ENCODE measurements at places on chromosomes 3 and 15.

- no peak for DNase-seq
Observed at GRCh38 chr15:47427463-47427862, 289.8 kb upstream of the SEMA6D start.

GRCh38 chr3:3992312-3992874 is 193.2 kb downstream of the LRRN1 start:
- no peak for DNase-seq

DNA sequence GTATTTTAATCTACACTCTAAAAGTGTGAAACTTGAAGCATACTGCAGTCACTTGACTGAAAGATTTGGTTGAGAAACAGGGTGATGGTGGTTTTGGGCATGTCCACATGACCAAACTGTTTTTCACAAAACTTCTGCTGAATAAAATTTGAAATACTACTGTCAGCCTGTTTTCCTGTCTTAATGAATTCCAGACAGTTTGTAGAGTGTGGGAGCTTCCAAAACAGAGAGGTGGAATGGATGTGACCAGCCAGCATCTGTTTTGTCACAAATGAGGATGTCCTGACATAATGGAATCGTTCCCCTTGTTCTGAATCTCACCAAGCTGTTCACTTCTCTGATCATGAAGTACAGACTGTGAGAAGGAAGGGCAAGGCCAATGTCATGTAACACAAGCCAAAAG is 11.8 kb downstream of the MITF start:
- no peak for DNase-seq

DNA sequence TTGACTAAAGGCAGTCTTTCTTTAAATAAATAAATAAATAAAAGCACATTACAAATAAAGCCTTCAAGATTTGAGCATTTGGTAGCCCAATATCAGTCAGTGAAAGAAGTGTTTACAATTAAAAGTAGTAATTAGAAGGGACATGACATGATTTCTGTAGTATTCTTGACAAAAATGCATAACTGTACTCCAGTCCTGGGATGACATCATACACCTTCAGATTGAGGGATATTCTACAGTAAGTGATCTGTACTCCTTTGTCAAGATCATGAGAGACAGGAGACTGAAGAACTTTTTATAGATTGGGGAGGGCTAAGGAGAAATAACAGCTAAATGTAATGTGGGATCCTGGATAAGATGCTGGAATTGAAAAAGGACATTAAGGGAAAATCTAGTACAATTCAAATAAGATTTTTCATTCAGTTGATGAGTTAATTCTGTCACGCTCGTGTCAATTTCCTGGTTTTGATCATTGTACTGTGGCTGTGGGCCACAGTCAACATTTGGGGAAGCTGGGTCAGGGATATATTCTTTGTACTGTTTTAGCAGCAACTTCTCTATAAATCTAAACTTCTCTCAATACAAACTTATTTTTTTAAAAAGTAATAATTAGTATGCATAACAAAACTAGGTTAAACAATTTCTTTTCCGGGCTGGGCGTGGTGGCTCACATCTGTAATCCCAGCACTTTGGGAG is 314.8 kb downstream of the PTPRG start:
- DNase-seq: no peak

GRCh38 chr3:124291008-124291407 is 299.1 kb upstream of the ROPN1 start:
- no peak for DNase-seq

- DNase-seq: no peak
Observed at GRCh38 chr3:55617385-55617784, 130.3 kb upstream of the WNT5A start.

DNA sequence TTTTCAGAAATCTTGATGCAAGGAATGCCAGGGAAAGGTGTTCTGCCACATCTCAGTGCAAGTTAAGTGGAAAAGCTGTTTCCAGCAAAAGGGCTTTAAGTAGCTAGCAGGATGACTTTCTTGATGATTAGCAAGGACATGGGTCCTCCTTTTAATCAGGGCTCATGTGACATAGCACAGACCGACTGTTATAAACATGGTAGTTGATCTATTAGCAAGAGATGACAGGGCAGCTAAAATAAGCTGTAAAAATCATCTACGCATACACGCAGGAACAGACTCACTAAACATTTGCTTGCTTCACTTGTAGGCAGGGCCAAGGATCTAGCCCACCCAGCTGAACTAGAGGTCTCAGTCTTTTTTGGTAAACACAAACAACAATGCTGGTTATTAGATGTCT is 69.0 kb downstream of the GOLIM4 start:
- DNase-seq: no peak

DNA sequence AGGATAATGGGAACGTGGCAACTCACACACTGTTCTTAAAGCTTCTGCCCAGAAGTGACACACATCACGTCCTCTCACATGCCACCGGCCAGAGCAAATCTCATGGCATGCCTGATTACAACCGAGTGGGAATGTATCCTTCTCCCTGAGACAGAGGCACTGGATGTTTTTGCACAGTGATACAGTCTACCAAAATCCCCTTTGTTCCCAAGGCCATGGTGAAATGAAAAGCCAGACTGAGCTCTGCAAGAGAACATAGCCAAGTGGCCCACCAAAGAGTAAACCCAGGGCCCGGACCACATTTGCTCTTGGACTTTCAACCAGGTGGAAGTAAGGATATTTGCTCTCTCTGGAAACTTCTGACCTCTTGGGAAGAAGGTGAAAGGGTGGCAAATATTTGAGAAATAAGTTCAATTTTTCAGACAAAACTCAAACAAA is 186.2 kb upstream of the STT3B start:
- DNase-seq: no peak

DNA sequence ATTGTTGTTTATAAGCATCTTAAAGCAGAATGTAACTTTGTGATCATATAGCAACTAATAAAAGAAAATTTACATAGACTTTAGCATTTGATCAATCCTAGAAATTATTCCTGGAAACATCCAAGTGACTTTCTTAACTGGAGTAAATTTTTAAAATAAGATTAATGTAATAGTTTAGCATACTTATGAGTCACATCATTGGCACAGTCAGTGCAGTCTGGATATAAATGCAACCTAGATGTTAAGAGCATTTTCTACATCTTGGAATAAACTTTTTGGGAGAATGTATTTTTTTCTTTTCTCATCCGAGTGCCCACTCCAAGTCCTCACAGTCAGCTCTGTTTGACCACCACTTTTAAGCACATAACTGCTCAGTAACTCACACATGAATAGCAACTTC is 324.6 kb upstream of the PLSCR5 start:
- no peak for DNase-seq

DNA sequence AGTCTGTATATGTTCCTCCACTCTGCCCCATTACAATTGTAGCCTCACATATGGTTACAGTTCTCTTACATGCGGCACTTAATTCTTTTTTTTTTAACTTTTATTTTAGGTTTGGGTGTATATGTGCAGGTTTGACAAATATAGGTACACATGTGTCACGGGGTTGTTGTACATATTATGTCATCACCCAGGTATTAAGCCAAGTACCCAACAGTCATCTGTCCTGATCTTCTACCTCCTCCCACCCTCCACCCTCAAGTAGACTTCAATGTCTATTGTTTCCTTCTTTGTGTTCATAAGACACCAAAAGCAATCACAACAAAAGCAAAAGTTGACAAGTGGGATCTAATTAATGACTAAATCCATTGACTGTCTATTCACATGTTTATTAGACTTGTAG is 144.6 kb upstream of the TP63 start:
- DNase-seq: no peak

DNA sequence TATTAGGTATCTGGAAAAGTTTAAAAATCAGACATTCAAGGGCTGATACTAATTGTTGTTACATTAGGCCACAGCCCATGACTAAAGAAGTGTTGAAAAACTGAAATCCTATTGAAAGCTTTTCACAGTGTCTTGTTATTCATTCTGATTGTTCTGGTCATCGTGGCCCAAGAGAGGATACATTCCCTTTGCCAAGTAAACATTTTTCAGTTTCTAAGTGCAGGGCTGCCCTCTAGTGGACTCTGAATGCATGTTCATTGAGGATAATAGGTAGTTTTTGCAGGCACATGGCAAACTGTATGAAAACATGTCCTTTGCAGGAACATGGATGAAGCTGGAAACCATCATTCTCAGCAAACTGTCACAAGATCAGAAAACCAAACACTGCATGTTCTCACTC is 181.1 kb downstream of the MYRIP start:
- no peak for DNase-seq

DNA sequence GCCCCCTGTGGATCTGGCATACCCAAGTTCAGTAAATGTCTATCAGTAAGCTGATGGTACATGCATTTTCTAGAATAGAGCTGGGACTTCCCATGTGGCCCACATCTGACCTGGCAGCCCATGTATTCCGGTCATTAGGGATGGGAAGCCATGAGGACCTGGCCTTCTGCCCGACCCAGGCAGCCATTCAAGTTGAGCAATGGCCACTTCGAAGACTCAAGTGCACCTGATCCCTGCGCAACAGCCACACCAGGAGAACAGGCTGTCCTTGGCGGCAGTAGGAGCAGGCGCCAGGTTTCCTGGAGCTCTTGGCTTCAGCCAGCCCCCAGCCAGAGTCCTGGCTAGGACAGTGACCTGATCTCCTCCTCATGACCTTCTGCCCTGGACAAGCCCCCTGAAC is 14.6 kb downstream of the HEMK1 start:
- no peak for DNase-seq

- no peak for DNase-seq
Observed at GRCh38 chr15:91981821-91982800, 128.6 kb downstream of the SLCO3A1 start.

- no peak for DNase-seq
Observed at GRCh38 chr3:181839039-181839915, 127.6 kb downstream of the SOX2 start.

GRCh38 chr3:107620534-107620933 is 97.8 kb downstream of the BBX start:
- DNase-seq: no peak

DNA sequence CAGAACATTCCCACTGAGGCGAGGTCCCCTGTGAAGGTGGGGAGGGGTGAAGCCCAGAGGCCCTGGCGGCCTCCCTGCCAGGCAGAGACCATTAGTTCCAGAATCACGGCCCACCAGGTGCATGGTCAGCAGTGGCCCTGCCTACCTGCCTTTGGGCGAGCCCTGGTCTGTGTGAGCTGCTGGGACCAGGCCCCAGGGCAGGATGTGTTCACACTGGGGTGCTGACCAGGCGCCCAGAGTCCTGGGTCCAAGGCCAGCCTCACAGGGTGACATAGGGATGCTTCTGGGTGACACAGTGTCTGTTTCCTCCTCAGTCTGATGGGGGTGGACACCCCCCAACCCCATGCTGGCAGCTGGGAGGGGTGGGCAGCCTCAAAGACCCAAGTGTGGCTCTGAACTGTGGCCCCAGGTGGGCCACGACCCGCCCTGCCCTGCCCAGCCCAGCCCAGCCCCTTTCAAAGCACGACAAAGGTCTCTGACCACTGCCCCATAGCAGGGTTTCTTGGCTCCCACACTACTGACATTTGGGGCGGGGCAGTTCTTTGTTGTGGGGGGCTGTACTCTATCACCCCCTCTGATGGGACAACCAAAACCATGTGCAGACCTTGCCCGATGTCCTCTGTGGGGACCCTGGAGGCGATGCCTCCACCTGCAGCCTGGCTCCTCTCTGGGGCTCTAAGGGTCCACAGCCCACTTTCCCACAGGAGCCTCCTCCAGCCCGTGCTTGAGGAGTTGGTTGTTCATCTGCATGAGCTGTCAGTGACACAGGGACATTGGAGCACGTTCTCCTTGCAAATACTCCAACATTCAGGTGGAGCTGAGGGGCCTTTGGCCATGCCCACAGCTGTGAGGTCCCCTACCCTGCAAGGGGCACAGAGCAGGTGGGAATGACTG is 44.8 kb upstream of the SLC41A3 start:
- DNase-seq: no peak

- no peak for DNase-seq
Observed at GRCh38 chr15:47964229-47964628, 156.6 kb upstream of the SLC24A5 start.

GRCh38 chr3:156433910-156434309 is 121.0 kb downstream of the SSR3 start:
- DNase-seq: no peak

GRCh38 chr15:40424483-40425115 is 16.2 kb upstream of the BAHD1 start:
- DNase-seq: no peak

GRCh38 chr3:39038165-39038564 is 13.6 kb downstream of the SCN11A start:
- DNase-seq: no peak

GRCh38 chr15:49163678-49164077 is 6.4 kb upstream of the GALK2 start:
- DNase-seq: no peak

- no peak for DNase-seq
Observed at GRCh38 chr15:78097667-78098066, 5.3 kb downstream of the SH2D7 start.

DNA sequence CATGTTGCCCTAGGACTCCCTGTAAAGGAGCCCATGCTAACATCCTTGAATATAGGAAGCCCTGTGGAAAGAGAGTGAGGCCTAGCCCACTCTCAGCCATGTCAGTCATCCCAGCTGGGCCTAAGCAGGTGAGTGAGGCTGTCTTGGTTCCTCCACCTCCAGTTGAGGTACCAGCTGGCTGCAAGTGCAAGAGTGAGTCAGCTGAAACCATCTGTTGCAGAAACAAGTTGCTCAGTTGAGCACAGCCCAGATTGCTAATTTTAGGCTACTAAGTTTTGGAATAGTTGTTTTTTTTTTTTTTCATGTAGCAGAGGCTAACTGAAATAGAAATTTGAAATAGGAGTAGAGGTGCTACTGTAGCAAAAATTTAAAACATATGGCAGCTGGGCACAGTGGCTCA is 43.7 kb upstream of the ADPGK start:
- no peak for DNase-seq

DNA sequence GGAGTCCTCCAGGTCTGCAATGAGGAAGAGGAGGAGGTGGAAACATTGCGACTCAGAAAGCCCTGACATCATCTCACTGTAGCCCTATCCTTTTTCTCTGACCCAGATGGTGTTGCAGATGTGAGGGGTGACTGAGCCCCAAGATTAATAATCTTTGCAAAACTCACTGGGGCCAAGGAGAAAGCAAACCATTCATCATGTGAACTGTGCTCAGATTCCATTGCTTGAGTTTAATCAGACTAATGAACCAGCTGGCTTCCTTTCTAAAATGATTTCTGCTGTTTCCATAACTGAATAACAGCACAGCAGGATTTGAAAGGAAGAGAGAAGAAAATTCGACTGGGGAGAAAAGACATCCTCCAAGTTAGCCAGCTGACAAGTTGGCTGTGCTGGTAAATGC is 13.4 kb upstream of the DGKG start:
- no peak for DNase-seq

- DNase-seq: no peak
Observed at GRCh38 chr15:57651445-57651844, 55.1 kb upstream of the POLR2M start.

- no peak for DNase-seq
Observed at GRCh38 chr15:85494048-85494777, 113.8 kb downstream of the AKAP13 start.

GRCh38 chr3:3765661-3766060 is 33.6 kb upstream of the LRRN1 start:
- no peak for DNase-seq

- no peak for DNase-seq
Observed at GRCh38 chr3:195286115-195286872, 15.3 kb upstream of the XXYLT1 start.

GRCh38 chr3:143151004-143151731 is 31.6 kb downstream of the CHST2 start:
- DNase-seq: no peak

GRCh38 chr15:31268108-31268501 is 58.5 kb upstream of the KLF13 start:
- no peak for DNase-seq

- DNase-seq: no peak
Observed at GRCh38 chr3:165854696-165855095, 17.5 kb upstream of the BCHE start.
